Hepatocyte (in vitro differentiated cells): ENCODE measurements at places on chromosomes 6 and 20.

GRCh38 chr20:53875452-53875851, 194.9 kb downstream of the BCAS1 start:
- no peak for DNase-seq

DNA sequence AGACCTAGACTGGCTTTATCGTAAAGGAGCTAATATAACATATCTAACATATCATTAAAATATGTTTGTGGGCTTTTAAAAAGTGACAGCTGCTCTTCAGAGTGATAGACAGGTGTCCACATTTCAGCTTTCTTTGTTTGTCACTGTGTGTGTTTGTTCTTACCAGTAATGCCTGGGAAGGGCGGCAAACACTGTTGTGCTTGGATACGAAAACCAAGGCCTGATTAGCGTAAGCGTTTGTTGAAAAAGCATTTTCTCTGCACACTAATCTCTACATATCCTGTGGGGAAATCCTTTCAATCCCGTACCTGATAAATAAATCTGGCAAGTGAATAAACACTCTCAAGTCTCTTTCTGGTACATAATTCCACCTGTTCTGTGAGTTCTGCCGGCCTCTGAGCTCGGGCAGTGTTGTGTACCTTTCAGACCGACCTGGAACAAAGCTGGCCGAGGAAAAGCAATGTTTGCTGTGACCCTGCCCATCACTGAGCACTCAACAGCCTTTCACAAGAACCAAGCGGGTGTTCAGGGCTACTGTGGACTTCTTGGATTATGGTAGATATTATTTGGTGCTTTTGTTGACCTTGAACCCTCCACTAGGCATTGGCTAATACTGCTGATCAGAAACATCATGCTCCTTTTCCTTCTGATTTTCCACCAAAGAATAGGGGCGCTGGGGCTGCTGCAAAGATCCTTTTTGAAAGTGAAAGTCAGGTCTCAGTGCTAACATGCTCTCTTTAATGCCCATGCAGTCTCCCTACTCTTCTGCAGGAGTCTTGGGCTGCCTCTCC, 100.4 kb downstream of the CD83 start:
- DNase-seq = no peak

DNA sequence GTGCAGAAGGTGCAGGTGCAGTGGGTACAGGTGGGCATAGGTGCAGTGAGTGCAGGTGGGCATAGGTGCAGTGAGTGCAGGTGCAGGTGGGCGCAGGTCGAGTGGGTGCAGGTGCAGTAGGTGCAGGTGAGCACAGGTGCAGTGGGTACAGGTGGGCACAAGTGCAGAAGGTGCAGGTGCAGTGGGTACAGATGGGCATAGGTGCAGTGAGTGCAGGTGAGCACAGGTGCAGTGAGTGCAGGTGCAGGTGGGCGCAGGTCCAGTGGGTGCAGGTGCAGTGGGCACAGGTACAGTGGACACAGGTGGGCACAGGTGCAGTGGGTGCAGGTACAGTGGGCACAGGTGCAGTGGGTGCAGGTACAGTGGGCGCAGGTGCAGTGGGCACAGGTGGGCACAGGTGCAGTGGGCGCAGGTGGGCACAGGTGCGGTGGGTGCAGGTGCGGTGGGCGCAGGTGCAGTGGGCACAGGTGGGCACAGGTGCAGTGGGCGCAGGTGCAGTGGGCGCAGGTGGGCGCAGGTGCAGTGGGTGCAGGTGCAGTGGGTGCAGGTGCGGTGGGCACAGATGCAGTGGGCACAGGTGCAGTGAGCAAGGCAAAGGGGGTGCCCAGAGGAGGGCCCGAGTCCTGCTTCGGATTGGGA, 15.3 kb downstream of the ZBTB46 start:
- DNase-seq = no peak

GRCh38 chr6:48289841-48290240, 178.8 kb upstream of the PTCHD4 start:
- DNase-seq = no peak

- no peak for DNase-seq
These were observed 69.0 kb upstream of the TMEM200A start for GRCh38 chr6:130296854-130297253.
